Ascending aorta (tissue), 2 donors: ENCODE measurements at places on chromosomes 7 and 10. TPM values are rescaled to one million over a fixed set of nuclear protein-coding genes. Genes with fewer than 3 reads are reported as not detected.

UNCX gene
- not detected for total RNA-seq

GRCh38 chr10:67650558-67650957, 45.4 kb downstream of the CTNNA3 start:
- no peak overlapping the region for H3K4me3 ChIP-seq
- no peaks in the 10 kb centered on the region for H3K36me3 ChIP-seq
- H3K4me1 ChIP-seq: no peaks in the 10 kb centered on the region
- H3K27me3 ChIP-seq: no peaks in the 10 kb centered on the region
- no peak for DNase-seq

DNA sequence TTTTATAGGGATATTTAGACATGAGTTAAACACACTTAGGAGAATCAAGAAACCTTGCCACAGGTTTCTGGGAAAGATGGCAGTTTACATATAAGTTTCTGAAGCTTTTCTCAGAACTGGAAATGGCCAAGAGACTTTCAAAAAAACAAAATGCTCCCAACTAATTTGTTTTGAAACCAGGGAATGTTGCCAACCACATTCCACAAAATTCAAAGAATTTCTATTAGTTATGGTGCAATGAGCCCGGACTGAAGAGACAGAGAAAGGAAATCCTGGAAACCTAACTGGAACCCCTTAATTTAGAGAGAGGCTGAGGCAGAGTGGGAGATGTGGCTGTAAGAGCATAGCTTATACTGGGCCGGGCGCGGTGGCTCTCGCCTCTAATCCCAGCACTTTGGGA, 128.5 kb downstream of the PTEN start:
- no peak overlapping the region for H3K4me3 ChIP-seq
- H3K27ac ChIP-seq: no peak overlapping the region
- H3K27me3 ChIP-seq: no peaks in the 10 kb centered on the region
- no peaks in the 10 kb centered on the region for H3K4me1 ChIP-seq

PON1 gene
- total RNA-seq: not detected

DNA sequence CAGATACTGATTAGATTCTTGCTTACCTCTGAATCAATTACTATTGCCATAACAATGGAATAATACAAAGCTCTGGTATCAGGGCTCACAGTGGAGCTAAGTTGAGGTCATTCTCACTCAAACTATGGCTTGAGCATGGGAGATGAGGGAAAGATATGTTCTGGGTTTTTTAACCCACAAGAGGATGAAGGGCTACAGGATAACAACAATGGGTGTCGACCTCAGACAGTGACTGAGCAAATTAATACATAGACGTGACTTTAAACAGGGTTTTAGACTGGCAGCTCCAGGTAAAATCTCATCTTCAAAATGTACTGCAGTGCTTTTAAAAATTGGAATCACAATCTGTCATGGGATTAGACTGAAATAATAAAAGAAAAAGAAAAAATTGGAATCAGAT, 7.5 kb upstream of the HIBADH start:
- no peaks in the 10 kb centered on the region for H3K4me1 ChIP-seq
- H3K36me3 ChIP-seq: no peaks in the 10 kb centered on the region
- H3K27ac ChIP-seq: no peak overlapping the region
- H3K27me3 ChIP-seq: no peaks in the 10 kb centered on the region
- no peak overlapping the region for H3K4me3 ChIP-seq
- no peak for DNase-seq

GRCh38 chr7:79837915-79838314, 296.7 kb upstream of the GNAI1 start:
- no peak for DNase-seq
- H3K36me3 ChIP-seq: no peaks in the 10 kb centered on the region
- no peaks in the 10 kb centered on the region for H3K4me1 ChIP-seq
- no peak overlapping the region for H3K4me3 ChIP-seq
- H3K27me3 ChIP-seq: no peaks in the 10 kb centered on the region

GRCh38 chr7:91266067-91266688, 1.9 kb downstream of the FZD1 start:
- no peaks in the 10 kb centered on the region for H3K27me3 ChIP-seq
- no peaks in the 10 kb centered on the region for H3K36me3 ChIP-seq
- peak overlapping the region; percentile 79 for H3K4me3 ChIP-seq
- peaks cover 3% of the 10 kb centered on the region for H3K4me1 ChIP-seq
- H3K27ac ChIP-seq: peak overlapping the region; percentile 97
- no peak for DNase-seq

- DNase-seq: no peak
- no peaks in the 10 kb centered on the region for H3K36me3 ChIP-seq
- H3K4me1 ChIP-seq: no peaks in the 10 kb centered on the region
- H3K27ac ChIP-seq: no peak overlapping the region
These were observed 160.2 kb downstream of the ETV1 start for GRCh38 chr7:13829231-13829630.

DNA sequence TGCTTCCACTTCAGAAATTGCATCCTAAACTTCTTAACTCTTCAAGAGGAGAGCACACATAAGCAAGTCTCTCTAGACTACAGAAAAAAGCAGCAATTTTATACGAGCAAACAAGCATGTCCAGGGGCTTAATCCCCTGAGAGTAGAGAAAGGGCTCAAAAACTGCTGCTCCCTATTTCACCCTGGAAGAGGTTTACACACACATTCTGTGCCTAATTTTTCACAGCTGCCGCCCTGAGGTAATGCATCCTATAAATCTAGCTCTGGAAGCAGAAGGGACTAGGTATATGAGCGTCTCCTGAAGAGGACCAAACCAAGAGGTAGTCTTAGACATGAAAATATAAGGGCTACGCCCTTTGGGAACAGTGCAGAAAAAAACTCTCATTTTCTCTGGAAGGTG, 73.1 kb downstream of the CRPPA start:
- no peaks in the 10 kb centered on the region for H3K36me3 ChIP-seq
- no peaks in the 10 kb centered on the region for H3K4me1 ChIP-seq
- no peak overlapping the region for H3K27ac ChIP-seq
- DNase-seq: no peak
- no peak overlapping the region for H3K4me3 ChIP-seq

DNA sequence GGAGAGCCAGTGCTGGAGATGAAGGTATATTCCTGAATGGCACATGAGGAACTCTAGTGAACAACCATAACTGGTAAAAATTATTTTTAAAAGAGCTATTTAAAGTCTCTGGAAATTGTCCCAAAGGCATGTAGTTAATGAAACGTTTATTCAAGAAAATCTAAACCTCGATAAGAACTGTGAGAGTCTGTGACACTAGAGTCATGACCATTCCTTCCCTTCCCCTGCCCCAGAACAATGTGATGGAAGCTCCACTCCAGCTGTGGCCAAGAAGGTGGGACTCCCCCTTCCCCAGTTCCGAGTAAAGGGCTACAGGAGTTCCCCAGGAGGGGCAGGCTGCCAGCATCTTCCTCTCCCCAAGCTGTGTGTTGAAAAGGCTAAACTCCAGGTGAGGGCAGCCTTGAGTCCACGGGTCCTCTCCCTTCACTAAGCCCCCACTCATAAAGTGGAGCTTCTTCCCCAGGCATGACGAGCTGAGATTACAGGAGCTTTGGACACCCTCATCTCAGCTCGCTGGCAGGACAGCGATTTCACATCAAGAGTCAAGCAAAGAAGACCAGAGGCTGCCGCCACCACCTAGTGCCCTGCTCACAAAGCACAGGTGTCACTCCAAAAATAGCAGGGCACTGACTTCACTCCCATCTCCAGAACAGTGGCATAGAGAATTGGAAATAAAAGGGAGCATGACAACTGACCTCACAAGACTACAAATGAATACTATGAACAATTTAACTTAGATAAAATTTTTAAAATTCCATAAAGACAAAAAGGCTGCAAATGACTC, 68.5 kb downstream of the NHLRC2 start:
- no peak overlapping the region for H3K27ac ChIP-seq
- no peak for DNase-seq
- H3K27me3 ChIP-seq: no peaks in the 10 kb centered on the region
- H3K4me3 ChIP-seq: no peak overlapping the region
- no peaks in the 10 kb centered on the region for H3K36me3 ChIP-seq

GRCh38 chr10:78336402-78336791, 302.7 kb downstream of the RPS24 start:
- no peak overlapping the region for H3K4me3 ChIP-seq
- DNase-seq: peak; percentile 62
- no peaks in the 10 kb centered on the region for H3K36me3 ChIP-seq
- H3K4me1 ChIP-seq: peaks cover 6% of the 10 kb centered on the region
- H3K27me3 ChIP-seq: no peaks in the 10 kb centered on the region

- H3K4me3 ChIP-seq: no peak overlapping the region
- DNase-seq: no peak
- no peaks in the 10 kb centered on the region for H3K36me3 ChIP-seq
- H3K4me1 ChIP-seq: no peaks in the 10 kb centered on the region
- no peak overlapping the region for H3K27ac ChIP-seq
- no peaks in the 10 kb centered on the region for H3K27me3 ChIP-seq
These were observed 255.0 kb upstream of the SP8 start for GRCh38 chr7:21041666-21042065.

- H3K27ac ChIP-seq: no peak overlapping the region
- H3K27me3 ChIP-seq: no peaks in the 10 kb centered on the region
- H3K4me3 ChIP-seq: no peak overlapping the region
- no peaks in the 10 kb centered on the region for H3K36me3 ChIP-seq
- no peaks in the 10 kb centered on the region for H3K4me1 ChIP-seq
These were observed 12.0 kb downstream of the PIP4K2A start for GRCh38 chr10:22702348-22702747.

GRCh38 chr7:116582164-116582732, 57.4 kb downstream of the CAV1 start:
- H3K4me3 ChIP-seq: no peak overlapping the region
- DNase-seq: no peak
- no peaks in the 10 kb centered on the region for H3K27me3 ChIP-seq
- H3K36me3 ChIP-seq: no peaks in the 10 kb centered on the region
- H3K4me1 ChIP-seq: peaks cover 14% of the 10 kb centered on the region
